ENCODE measurements at places on chromosomes 12 and 14.

DNA sequence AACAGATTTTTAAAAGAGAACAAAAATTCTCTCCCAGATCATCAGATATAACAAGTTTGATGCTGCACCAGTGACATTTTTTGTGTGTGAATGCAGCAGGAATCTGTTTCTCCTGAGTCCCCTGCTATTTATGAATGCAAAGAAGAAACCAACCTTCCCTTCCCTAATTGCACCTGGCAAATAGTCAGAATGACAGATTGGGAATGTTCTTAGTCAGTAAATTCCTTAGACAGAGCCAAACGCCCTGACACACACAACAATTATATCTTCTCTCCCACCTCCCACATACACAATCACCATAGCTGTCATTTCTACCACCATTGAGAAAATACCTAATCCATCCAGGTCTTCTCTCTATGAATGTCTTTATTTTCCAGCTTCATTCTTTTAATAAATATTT lies 174.4 kb downstream of the ALG10B start:
- no peak overlapping the region for H3K4me3 ChIP-seq
- no peaks in the 10 kb centered on the region for H3K27me3 ChIP-seq
- H3K36me3 ChIP-seq: no peaks in the 10 kb centered on the region
- no peak overlapping the region for H3K27ac ChIP-seq
- DNase-seq: no peak

- H3K4me1 ChIP-seq: no peaks in the 10 kb centered on the region
- H3K27ac ChIP-seq: no peak overlapping the region
- DNase-seq: no peak
- H3K4me3 ChIP-seq: no peak overlapping the region
- H3K36me3 ChIP-seq: no peaks in the 10 kb centered on the region
- H3K27me3 ChIP-seq: no peaks in the 10 kb centered on the region
Observed at GRCh38 chr12:12095021-12095420, 24.3 kb downstream of the BCL2L14 start.

DNA sequence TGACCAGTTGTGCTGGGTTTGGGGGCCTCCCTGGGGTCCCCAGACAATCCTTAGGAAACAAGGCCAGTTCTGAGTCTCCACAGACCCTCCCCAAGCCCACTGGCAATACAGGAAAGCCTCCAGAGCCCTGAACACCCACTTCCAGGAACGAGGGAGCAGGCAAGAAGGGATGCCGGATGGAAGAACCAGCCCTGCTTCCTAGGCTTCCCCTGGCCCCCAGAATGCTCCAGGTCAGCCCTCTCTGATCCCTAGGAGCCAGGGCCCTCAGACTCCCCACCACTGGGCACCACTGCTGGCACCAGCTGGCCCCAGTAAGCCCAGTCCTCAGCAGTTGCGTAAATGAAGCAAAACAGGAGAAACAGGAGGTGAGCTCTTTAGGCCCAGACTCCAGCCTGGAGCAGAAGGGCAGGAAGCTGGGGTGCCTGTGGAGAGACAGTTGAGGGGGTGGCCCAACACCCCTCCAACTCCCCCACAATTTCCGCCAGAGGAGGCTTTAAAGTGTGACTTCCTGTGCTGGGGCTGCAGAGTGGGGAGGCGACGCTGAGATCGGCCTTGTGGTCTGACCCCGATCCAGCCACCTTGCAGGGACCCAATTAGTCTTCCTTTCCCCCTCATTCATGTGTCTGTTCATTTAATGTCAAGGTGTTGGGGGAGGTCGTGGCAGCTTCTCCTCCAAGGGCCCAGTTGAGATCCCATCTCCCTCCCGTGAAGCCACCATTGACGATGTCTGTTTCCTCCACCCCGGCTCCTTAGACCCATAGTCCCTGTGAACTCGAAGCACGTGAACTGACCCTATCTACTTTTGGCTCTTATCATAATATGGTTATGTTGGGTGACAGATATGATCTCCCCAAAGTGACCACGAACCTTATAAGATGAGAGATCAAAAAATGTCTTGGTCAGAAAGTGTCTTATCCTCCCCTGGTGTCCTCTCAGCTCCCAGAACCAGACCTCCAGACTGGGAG lies 4.7 kb downstream of the TNFRSF1A start:
- H3K27ac ChIP-seq: peak overlapping the region; percentile 92
- peaks cover 70% of the 10 kb centered on the region for H3K4me1 ChIP-seq
- H3K36me3 ChIP-seq: peaks cover 8% of the 10 kb centered on the region
- DNase-seq: peak; percentile 65
- no peaks in the 10 kb centered on the region for H3K27me3 ChIP-seq
- H3K4me3 ChIP-seq: peak overlapping the region; percentile 88

DNA sequence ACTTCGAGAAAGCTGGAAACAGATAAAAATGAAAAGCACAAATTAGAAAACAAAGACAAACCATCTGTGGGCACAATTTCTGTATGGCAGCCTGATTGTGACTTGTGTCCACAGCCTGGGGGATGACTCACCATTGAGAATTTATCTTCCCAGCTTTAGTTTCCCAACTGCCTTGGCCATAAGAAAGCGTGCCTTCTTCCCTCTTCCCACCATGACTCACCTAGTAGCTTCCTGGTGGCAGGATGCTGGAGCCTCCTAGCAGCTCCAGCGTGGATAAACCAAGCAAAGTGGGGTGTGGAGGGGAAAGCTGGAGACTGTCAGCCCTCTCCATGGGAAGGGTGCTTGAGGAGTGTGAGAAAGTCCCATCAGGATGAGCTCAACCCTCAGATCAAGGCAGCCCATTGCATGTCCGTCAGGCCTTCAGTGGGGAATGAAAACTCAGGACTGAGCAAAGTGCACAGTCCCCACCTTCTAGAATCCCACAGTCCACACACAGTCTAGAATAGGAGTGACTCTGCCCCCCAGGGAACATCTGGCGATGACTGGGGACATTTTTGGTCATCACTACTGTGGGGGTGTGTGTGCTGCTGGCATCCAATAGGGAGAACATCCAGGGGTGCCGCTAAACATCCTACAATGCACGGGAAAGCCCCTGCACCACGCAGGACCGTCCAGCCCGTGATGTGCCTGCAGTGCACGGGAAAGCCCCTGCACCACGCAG lies 22.4 kb upstream of the SERPINA6 start:
- H3K4me1 ChIP-seq: peaks cover 5% of the 10 kb centered on the region
- no peak overlapping the region for H3K27ac ChIP-seq
- no peaks in the 10 kb centered on the region for H3K27me3 ChIP-seq
- no peak overlapping the region for H3K4me3 ChIP-seq
- DNase-seq: no peak
- no peaks in the 10 kb centered on the region for H3K36me3 ChIP-seq

DNA sequence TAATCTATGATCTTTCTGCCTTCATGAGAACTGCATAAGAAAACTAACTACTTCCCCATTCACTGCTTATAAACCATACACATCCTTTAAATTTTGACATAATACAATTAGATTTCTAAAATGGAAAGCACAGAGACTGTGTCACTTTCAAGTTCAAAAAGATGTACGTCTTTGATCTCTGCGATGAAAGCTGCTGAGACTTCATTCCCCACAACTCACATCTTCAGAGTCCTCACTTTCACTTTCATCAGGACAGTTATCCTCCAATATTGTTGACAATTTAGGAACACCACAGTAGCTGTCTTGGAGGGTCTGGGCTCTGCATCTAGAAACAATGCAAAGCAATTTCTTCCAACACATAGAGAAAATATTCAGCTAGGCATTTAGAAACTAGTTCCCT lies 47.9 kb upstream of the KCNC2 start:
- no peak overlapping the region for H3K4me3 ChIP-seq
- peak; percentile 45 for DNase-seq
- no peaks in the 10 kb centered on the region for H3K36me3 ChIP-seq
- H3K27ac ChIP-seq: no peak overlapping the region
- H3K27me3 ChIP-seq: no peaks in the 10 kb centered on the region
- H3K4me1 ChIP-seq: no peaks in the 10 kb centered on the region

DNA sequence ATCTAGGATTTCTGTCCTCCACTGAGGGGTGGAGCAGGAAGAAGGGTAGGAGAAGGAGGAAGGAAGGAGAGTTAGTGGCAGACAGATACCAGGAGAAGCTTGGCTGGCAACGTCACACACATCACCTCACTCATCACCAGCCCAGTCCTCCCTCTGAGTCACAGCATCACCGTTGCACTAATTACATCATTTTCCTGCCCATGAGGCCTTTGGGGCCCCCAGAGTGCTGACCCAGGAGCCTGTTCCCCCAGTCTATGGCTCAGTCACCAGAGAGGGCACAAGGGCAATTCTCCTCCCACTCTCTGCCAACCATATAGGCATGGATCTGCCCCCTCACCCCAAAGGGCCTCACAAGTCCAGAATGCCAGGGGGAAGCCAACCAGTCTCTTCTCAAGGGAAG lies 4.6 kb downstream of the RND1 start:
- H3K36me3 ChIP-seq: no peaks in the 10 kb centered on the region
- DNase-seq: no peak
- H3K27ac ChIP-seq: no peak overlapping the region

GRCh38 chr14:72916174-72916573 lies 10.1 kb upstream of the DCAF4 start:
- no peaks in the 10 kb centered on the region for H3K4me1 ChIP-seq
- no peak overlapping the region for H3K27ac ChIP-seq

DNA sequence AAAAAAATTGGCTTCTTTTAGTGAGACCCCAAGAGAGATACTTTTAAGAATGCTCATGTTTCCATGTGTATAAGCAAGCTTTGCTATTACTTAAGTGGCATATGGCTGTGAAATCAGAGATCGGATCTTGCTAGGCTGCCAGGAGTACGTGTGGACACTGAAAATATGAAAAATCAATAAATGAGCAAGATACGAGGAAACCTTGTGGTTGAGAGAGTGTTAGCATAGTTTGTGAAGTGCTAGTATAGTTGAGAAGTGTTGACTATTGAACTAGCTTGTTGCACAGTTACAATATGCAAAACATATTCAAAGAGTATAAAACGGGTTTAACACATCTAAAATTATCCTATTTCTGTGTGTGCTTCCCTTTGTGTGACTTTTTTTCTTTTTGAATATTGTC lies 230.9 kb upstream of the NOVA1 start:
- no peak overlapping the region for H3K4me3 ChIP-seq
- no peaks in the 10 kb centered on the region for H3K27me3 ChIP-seq
- no peak overlapping the region for H3K27ac ChIP-seq
- H3K4me1 ChIP-seq: no peaks in the 10 kb centered on the region

- H3K4me3 ChIP-seq: no peak overlapping the region
- no peak for DNase-seq
- H3K27me3 ChIP-seq: no peaks in the 10 kb centered on the region
- H3K36me3 ChIP-seq: no peaks in the 10 kb centered on the region
Observed at GRCh38 chr12:58916161-58916621, 4.1 kb downstream of the LRIG3 start.

GRCh38 chr12:92827836-92828431 lies 101.2 kb downstream of the EEA1 start:
- H3K27me3 ChIP-seq: no peaks in the 10 kb centered on the region
- no peaks in the 10 kb centered on the region for H3K36me3 ChIP-seq
- peak; percentile 36 for DNase-seq
- no peak overlapping the region for H3K4me3 ChIP-seq
- no peak overlapping the region for H3K27ac ChIP-seq
- no peaks in the 10 kb centered on the region for H3K4me1 ChIP-seq

GRCh38 chr14:100994082-100994481 lies 90.6 kb upstream of the RTL1 start:
- no peak for DNase-seq
- H3K27me3 ChIP-seq: no peaks in the 10 kb centered on the region
- H3K36me3 ChIP-seq: no peaks in the 10 kb centered on the region

DNA sequence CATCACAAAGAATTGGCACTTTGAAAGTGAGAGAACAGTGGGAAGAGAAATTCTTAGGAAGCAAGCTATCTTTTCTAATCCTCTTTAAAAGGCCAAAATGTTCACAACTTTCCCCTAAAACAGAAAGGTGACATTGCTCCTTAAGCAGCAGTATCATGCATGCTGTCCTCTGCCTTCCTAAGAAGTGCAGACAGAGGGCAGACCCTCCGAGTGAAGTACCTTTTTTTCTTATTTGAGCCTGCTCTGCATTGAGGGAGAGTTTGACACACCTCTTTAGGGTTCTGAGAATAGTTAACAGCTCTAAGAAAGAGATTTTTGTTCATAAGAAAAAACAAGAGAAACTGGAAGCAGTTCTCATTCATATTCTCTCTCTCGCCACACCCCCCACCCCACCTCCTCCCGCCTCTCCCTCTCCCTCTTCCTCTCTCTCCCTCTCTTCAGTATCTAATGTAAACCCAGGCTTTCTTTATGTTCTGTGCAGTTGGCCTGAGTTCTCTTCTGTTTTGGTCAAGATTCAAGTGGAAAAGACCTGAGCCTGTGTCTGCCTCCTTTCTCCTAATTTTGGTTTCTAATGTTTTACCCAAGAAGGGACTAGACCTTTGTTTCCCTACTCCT lies 709.1 kb downstream of the DIO2 start:
- no peaks in the 10 kb centered on the region for H3K4me1 ChIP-seq
- no peaks in the 10 kb centered on the region for H3K36me3 ChIP-seq
- no peak overlapping the region for H3K27ac ChIP-seq
- H3K27me3 ChIP-seq: no peaks in the 10 kb centered on the region
- no peak for DNase-seq

DNA sequence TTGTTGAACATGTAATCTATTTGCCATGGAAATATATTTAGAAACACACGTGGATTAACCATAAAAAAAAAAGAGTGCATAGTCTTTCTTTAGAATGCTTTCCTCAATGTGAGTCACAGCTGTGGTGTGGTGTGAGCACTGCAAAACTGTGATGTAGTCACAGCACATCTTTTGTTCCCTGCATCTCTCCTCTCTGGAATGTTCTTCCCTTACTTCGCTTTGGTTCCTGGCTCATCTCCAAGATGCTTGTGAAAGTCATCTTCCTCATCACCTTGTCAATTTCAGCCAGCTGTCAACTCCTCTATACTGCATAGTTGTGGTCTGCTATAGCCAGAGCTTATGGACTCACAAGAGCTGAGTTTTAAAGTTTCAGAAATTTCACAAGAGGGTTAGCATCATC lies 60.2 kb downstream of the STAB2 start:
- no peaks in the 10 kb centered on the region for H3K27me3 ChIP-seq
- H3K36me3 ChIP-seq: no peaks in the 10 kb centered on the region
- no peak for DNase-seq
- no peak overlapping the region for H3K27ac ChIP-seq
- H3K4me3 ChIP-seq: no peak overlapping the region

All from naive thymus-derived CD4-positive, alpha-beta T cell (primary cell).